ENCODE measurements at places on chromosomes 4 and X.

DNA sequence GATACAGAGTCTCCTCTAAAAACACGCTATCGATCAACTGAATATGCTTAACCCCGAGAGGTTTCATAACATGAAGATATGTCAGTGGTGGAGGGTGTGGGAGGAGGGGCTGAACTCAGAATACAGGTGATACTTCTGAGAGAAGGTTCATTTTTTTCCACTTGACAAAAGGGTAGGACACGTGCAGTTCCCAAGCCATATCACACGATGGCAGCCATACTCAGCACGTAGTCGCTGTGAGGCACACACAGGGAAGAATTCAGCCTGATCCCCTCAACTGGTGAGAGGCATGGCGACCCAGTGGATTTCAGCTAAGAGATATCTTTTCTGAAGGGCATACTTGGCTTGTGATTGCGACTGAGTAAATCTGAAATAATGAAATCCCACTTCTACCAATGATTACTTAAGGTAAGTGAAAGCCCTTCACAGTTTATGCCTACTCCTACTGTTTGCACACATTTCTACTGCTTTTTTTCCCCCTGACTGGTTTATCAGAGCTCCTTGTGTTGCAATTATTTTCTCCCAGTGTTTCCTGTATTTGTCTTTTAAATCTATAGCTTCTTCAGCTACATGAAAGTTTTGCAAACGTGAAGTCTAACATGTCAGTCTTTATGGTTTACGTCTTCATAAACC lies 133.1 kb downstream of the CORIN start:
- DNase-seq = peak; percentile 49

DNA sequence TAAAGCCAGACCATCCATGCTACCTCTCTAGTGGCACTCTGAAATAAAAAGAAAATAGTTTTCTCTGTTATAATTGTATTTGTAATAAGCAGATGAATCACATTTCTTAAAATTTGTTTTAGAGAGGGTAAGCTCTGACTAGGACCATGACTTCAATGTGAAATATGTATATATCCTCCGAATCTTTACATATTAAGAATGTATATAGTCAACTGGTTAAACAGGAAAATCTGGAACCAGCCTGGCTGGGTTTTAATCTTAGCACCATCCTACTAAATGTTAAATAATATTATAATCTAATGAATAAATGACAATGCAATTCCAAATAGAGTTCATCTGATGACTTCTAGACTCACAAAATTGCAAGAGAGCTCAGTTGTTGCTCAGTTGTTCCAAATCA lies 1.5 kb downstream of the FGB start:
- DNase-seq = no peak

- no peak for DNase-seq
Observed at GRCh38 chr4:20283039-20283438, 31.3 kb downstream of the SLIT2 start.

- no peak for DNase-seq
Observed at GRCh38 chrX:154481195-154481594, 2.1 kb upstream of the LAGE3 start.

DNA sequence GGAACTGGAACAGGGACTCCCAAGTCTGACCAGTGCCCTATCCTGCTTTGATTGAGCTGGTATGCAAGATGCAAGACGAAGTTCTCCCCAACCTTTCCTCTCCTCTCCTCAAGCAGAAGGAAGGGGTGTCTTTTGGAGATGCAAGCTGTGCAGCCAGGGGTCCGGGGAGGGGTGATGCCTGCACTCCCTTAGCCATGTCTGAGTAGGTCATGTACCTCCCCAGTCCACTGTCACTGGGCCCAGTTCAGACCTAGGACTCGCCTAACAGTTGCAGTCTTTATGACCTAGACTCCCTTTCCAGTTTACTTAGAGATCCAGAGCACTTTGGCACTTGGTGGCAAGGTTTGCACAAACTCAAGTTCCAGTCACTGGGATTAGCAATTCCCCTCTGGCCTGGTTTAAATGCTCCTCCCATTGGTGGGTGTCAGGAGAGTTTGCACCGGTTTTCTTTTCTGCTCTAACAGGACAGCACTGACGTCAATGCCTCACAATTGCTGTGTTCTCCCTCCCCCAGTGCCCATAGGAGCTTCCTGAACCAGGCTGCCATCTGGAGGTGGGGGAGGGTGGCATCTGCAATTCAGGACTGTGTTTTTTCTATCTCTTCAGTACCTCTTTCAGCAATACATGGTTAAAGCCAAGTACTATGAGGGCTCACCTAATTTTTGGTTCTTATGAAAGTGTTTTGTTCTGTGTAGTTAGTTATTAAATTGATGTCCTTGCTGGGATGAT lies 782.2 kb downstream of the ARAP2 start:
- DNase-seq = no peak

- no peak for DNase-seq
Observed at GRCh38 chr4:86657382-86657781, 63.3 kb downstream of the PTPN13 start.

- no peak for DNase-seq
Observed at GRCh38 chrX:8668813-8669212, 63.1 kb downstream of the ANOS1 start.

DNA sequence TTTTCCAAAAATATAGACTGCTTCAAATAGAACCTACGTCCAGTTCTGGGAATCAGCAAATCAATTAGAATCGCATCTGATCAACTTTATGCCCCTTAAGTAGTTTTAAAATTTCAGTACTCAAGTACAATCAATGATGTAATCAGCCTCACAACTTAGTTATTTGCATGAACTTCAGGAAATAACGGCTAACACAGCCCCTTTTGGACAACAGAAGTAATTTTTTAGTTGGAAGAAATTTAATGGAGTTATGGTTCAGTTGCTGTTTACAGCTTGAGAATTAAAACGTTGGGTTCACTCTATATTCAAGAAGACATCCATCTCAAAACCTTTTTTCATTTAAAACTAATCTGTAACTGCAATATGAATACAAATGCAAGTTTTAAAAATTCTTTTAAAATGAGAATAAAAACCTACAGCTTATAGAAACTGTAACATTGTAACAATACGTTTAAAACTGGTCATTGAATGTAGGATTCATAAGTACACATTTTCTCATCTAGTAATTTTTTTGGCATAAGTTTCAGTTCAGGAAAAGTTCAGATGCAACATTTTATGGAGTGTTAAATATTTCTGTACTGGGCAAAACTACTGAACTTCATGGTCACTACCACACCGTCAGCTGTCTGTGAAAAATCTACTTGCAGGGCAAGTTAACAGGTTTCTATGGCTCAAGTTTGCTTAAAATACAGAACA lies 956 bp downstream of the TAPT1 start:
- no peak for DNase-seq

- DNase-seq = no peak
Observed at GRCh38 chr4:44147571-44148075, 301.0 kb downstream of the KCTD8 start.

GRCh38 chrX:130280901-130281300 lies 12.2 kb upstream of the ZNF280C start:
- DNase-seq = no peak

Measured in HuH-7 (cell line).